ENCODE measurements at places on chromosomes 7 and 10. TPM values are rescaled to one million over a fixed set of nuclear protein-coding genes. Genes with fewer than 3 reads are reported as not detected.

Gene OPTN
- 46.6 TPM for polyA plus RNA-seq

Gene FIS1
- 101 TPM for polyA plus RNA-seq

Gene CD36
- polyA plus RNA-seq = 2.8 TPM

Gene CDH23
- 0.13 TPM for polyA plus RNA-seq

Gene GJD4
- polyA plus RNA-seq = not detected

- peak; percentile 88 for DNase-seq
Observed at GRCh38 chr10:113958631-113959382, 84.9 kb upstream of the ADRB1 start.
